ENCODE measurements at places on chromosomes 4 and X.

- no peak for DNase-seq
Observed at GRCh38 chr4:183554878-183555585, 50.2 kb downstream of the ING2 start.

GRCh38 chr4:56512166-56512565 is 6.6 kb downstream of the ARL9 start:
- no peak for DNase-seq

GRCh38 chr4:182089326-182089725 is 153.9 kb upstream of the TENM3 start:
- DNase-seq = no peak

- no peak for DNase-seq
Observed at GRCh38 chr4:21555083-21555482, 393.5 kb downstream of the KCNIP4 start.

- peak; percentile 86 for DNase-seq
Observed at GRCh38 chr4:32858971-32859370, 2138.8 kb downstream of the PCDH7 start.

DNA sequence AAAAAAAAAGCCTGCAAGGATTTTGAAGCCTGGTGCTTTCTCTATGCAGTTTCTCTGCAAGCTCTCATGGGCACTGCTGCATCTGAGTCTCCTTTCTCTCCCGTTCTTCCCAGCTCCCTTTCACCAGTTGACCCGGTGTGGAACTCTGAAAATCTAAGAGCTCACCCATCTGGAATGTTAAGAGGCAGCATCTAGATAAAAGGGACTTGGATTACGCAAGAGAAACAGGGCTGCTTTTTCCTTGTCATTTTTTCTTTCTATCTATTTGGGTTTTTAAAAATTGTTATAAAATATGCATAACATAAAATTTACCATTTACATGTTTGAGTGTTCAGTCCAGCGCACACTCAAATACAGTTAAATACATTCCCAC is 95.2 kb upstream of the RPS6KA3 start:
- DNase-seq = peak; percentile 41

GRCh38 chrX:9466736-9467135 is 1.9 kb downstream of the TBL1X start:
- no peak for DNase-seq

GRCh38 chr4:117311215-117311614 is 225.8 kb upstream of the TRAM1L1 start:
- no peak for DNase-seq

DNA sequence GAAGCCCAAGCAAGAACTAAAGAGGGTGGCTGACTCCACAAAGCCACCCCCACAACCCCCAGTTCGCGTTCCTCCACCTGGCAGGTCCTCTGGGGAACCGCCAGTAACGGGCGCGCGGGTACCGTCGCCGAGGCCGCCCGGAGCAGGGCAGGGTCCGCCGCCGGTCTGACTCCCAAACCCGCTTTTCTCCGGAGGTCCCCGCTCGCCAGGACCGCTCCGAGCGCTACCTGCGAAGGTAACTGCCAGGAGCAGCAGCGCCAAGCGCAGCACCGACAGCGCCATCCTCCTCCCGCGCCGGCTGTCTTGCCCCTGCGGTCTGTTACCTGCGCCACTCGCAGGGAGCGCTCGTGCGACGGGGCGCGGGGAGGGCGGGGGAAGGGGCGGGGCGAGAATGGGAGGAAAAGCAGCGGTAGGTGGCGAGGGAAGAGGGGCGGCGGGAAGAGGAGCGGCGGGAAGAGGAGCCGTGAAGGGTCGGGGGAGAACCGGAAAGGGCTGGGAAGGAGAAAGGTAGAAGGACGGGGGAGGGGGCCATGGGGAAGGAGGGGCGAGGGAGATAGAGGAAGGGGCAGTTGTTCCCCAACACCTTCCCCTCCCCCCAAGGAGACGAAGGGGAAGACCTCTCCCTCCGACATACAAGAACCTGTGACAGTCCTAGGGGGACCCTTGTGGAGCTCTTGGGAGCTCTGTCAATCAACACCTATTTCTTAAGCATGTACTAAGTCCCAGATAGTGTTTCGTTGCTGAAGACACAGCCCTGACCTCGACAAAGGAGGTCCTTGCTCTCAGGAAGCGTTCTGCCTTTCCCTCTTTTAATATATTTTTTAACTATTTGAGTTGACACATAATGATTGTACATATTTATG is at the start of gene SPINK2:
SPINK2 (minus strand) TSS at position 321 of the 863 bp plus-strand sequence; CDS start at position 282, 39 bp downstream.
- no peak for DNase-seq

DNA sequence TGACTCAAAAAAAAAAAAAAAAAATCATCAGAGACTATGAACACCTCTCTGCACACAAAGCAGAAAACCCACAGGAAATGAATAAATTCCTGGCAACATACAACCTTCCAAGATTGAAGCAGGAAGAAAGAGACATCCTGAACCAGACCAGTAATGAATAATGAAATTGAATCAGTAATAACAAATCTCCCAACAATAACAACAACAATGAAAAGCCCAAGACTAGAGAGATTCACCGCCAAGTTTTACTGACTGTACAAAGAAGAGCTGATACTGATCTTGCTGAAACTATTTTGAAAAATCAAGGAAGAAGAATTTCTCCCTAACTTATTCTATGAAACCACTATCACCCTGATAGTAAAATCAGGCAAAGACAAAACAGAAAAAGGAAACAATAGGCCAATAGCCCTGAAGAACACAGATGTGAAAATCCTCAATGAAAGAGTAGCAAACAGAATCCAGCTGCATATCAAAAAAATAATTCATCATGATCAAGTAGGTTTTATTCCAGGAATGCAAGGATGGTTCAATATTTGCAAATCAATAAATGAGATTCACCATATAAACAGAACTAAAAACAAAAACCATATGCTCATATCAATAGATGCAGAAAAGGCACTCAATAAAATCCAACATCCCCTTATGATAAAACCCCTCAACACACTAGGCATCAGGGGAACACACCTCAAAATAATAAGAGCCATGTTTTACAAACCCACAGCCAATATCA is 31.0 kb upstream of the PLK4 start:
- peak; percentile 21 for DNase-seq

DNA sequence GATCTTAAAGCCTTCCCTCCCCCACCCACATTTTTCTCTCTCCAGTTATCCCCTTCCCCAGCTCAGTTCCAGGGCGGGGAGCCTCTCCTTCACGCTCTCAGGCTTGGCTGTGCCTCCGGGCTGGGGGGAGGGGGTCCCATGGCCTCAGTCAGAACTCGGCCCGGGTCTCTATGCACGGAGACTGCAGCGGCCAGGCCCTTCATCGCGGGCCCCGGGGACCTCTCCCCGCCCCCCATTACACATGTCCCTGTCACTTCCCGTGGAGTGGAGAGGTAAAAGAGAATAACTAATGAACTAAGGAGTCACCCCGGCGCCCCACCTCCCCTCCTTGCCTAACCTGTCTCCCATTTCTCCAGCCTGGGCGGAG is 838 bp upstream of the PRICKLE3 start:
- no peak for DNase-seq
